ENCODE measurements at places on chromosomes 3 and 15.
A peak's percentile ranks its signal among the peaks of the same experiment; 100 is the strongest.

GRCh38 chr3:170442947-170443346 is 24.3 kb downstream of the CLDN11 start:
- H3K27ac ChIP-seq: no peak overlapping the region
- peaks cover 3% of the 10 kb centered on the region for H3K4me1 ChIP-seq
- peaks cover 16% of the 10 kb centered on the region for H3K36me3 ChIP-seq
- no peak overlapping the region for H3K4me3 ChIP-seq
- no peaks in the 10 kb centered on the region for H3K27me3 ChIP-seq
- no peak for DNase-seq

DNA sequence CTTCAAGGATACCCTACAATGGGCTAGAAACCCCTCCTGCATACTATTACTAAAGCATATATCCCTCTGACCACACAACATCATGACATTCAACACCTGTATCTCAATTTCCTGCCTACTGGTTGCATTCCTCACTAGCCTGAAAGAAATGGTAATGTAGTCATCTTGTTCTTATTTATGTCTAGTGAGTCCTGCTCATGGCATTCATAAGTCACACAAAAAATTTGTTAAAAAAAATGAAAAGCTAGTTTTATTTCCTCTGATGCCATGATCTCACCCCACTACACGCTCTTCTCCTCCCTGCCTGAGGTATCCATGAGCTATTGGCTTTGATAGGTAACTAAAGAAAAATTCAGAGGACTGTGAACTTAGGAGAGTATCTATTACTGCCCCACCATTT is 284.5 kb downstream of the ZNF385D start:
- H3K4me3 ChIP-seq: no peak overlapping the region
- H3K27ac ChIP-seq: no peak overlapping the region
- H3K27me3 ChIP-seq: no peaks in the 10 kb centered on the region
- DNase-seq: no peak

DNA sequence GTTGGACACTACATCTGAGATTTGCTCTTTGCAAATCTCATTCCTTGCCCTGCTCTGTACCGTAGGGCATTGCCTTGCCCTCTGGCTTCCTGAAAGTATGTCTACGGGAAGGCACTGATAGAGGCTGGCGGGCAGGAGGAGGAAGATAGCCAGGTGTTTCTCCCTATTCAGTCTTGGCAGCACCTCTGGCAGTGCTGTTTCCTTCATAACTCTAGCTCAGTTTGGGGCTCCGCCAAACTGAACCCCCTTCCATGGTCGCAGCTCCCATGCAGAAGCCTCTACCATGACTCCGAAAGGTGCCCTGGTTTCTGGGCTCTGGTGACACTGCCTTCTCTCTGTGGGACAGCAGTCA is 122.3 kb upstream of the PRR20G start:
- H3K36me3 ChIP-seq: no peaks in the 10 kb centered on the region
- H3K27ac ChIP-seq: no peak overlapping the region
- no peak overlapping the region for H3K4me3 ChIP-seq
- no peaks in the 10 kb centered on the region for H3K4me1 ChIP-seq

DNA sequence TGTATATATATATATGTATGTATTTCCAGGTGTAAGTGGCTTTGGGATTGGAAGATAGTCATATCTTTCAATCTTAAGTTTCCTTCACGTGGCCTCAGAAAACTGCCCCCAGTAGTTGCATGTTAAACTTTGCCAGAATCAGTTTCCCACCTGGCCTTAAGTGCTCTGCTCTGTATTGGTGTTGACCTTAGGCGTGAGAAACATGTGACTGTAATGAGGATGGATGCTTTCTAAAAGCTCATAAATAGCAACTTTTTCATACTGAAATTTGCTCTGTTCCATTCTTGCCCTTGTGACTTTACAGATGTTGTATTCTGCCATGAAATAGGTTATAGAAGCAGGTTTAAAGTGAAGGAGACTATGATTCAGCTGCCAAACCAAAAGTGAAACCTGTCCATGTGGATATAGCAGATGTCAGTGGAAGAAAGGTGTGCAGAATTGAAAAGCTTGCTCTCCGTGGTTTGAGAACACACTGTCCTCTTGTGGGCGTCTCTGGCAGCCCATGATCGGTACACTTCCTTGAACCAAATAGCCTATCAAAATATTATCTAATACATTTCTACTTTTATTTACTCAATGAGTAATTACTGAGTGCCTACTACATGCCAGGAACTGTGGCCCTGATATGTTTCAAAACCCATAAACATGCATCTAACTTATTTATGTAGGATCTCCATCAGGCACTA is 15.8 kb downstream of the SCG5 start:
- H3K36me3 ChIP-seq: no peaks in the 10 kb centered on the region
- no peak for DNase-seq
- H3K27me3 ChIP-seq: no peaks in the 10 kb centered on the region

GRCh38 chr15:77564938-77565337 is 67.8 kb downstream of the LINGO1 start:
- H3K27ac ChIP-seq: no peak overlapping the region
- H3K4me3 ChIP-seq: no peak overlapping the region
- no peaks in the 10 kb centered on the region for H3K36me3 ChIP-seq

GRCh38 chr15:31034152-31034551 is 42.7 kb upstream of the MTMR10 start:
- peaks cover 4% of the 10 kb centered on the region for H3K4me1 ChIP-seq
- no peaks in the 10 kb centered on the region for H3K27me3 ChIP-seq
- no peak for DNase-seq

DNA sequence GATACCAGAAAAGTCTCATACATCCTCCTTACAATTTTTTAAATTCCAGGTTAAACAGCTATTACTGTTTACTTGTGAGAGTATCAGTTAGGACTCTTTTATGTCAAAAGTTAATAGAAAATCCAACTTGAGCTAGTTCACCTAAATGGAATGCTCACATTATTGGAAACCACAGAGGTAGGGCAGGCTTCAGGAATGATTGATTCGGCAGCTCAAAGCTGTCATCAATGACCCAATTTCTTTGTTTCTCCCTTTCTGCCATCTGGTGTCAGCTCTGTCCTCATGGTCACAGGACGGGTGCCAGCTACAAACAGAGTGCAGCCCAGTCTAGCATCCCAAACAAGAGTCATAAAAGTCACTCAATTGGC is 32.2 kb downstream of the CFAP20DC start:
- peak overlapping the region; percentile 61 for H3K27ac ChIP-seq
- no peak for DNase-seq

GRCh38 chr3:108209579-108209978 is 12.6 kb downstream of the IFT57 start:
- no peak overlapping the region for H3K27ac ChIP-seq
- no peaks in the 10 kb centered on the region for H3K4me1 ChIP-seq
- no peak for DNase-seq
- H3K27me3 ChIP-seq: no peaks in the 10 kb centered on the region

DNA sequence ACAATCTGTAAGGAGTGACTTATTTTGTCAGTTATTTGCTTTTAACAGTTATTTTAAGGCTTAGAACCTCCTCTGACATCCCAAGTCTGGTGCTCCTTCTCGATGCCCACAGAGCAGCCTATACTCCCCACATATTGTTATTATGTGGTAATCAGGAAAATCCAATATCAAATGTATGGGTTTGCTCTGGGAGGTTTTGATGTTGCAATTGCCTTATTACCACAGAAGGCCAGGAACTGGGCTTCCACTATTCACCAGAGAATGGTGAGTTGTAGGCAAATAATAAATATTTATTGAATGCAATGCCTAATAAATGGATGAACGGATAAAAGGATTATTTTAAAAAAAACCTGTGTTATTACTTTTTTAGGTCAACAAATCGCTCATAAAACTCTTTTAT is 12.2 kb downstream of the NEK10 start:
- peaks cover 7% of the 10 kb centered on the region for H3K36me3 ChIP-seq
- no peak overlapping the region for H3K4me3 ChIP-seq
- H3K27me3 ChIP-seq: no peaks in the 10 kb centered on the region
- H3K4me1 ChIP-seq: peaks cover 1% of the 10 kb centered on the region
- no peak overlapping the region for H3K27ac ChIP-seq

DNA sequence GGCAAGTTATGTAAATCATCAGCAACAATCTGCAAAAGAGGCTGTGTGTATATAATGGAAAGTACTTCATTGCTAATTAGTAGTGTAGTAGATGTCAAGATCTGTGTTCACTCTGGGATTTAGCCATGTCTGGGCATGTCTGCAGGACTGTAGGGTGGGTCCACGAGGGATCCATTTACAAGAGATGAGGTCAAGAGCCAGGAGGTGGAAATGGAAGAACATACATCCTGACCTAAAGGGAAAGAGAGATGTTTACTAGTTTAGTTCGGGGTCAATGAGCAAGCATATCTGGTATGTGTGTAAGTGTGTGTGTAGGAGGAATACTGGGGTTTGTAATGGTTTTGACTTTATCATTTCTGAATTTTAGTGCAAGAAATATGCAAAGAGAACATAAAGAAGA is 171.5 kb upstream of the NANOGP8 start:
- peaks cover 1% of the 10 kb centered on the region for H3K4me1 ChIP-seq
- H3K27me3 ChIP-seq: no peaks in the 10 kb centered on the region
- no peak overlapping the region for H3K4me3 ChIP-seq
- no peaks in the 10 kb centered on the region for H3K36me3 ChIP-seq

DNA sequence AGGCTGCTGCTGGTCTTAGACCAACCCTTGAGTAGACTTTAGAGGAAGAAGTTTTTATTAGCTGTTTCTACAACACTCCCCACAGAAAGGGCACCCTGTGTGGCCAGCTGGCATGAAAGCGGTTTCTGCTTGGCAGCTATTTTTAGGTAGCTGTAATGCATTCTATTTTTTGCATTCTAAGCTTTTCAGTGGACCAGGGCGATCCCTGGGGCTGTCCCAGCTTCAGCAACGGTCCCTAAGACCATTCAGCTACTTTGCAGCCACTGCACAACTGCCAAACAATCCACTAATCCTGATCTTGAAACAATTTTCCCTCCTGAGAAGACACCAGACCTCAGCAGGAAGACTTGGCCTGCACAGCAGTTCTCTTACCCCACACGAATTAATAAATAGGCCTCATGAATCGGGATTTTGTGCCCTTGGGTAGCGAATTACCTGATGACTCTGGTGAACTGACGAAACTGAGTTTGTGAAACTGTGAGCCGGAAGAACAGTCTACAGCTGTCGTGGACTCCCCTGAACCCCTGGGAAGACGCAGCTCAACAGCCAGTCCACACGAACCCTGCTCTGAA is 14.6 kb upstream of the TFRC start:
- no peak for DNase-seq
- peaks cover 22% of the 10 kb centered on the region for H3K27me3 ChIP-seq
- H3K4me1 ChIP-seq: no peaks in the 10 kb centered on the region

DNA sequence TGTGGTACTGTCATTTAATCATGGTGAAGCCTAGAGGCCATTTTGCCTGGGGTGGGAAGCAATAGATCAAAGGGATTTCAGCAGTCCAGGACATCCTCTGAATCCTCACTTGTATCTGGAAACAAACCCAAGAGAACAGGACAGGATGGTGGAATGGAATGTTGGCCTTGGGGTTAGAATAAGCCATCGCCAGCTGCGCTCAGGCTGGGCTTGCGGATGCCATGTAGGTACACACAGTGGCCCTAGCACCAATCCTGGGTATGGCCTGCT is 76.5 kb upstream of the ALDH1A3 start:
- H3K4me1 ChIP-seq: no peaks in the 10 kb centered on the region
- no peak overlapping the region for H3K27ac ChIP-seq
- H3K4me3 ChIP-seq: no peak overlapping the region
- DNase-seq: no peak

GRCh38 chr3:78728406-78729145 is 1039.2 kb downstream of the ROBO1 start:
- no peaks in the 10 kb centered on the region for H3K27me3 ChIP-seq
- peak; percentile 33 for DNase-seq
- H3K4me3 ChIP-seq: no peak overlapping the region

- DNase-seq: no peak
- no peaks in the 10 kb centered on the region for H3K27me3 ChIP-seq
- H3K4me3 ChIP-seq: peak overlapping the region; percentile 52
- peaks cover 28% of the 10 kb centered on the region for H3K4me1 ChIP-seq
Measured at GRCh38 chr15:78069052-78069414, 8.5 kb downstream of the TBC1D2B start.
